ENCODE measurements at places on chromosomes 2 and 18.

DNA sequence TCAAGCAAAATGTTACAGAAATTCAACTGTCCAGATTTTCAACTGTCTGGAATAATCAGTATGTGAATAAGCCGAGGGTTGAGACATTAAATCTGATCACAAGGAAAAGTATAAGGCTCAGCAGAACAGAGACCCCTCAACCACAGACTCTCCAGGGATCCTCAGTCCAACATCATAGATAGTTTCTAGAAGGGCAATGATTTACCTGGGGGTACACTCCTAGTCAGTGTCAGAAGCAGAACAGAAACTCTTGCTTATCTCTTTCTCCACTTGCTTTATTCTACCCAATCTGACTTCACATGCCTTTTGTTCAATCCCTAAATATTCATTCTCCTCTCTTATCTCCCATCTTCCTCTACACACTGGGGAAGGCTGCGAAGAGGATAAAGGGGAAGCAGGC lies 36.4 kb downstream of the ICOS start:
- DNase-seq: no peak

- no peak for DNase-seq
Observed at GRCh38 chr2:222492683-222493082, 68.3 kb downstream of the SGPP2 start.

GRCh38 chr2:226198956-226199355 lies 600.7 kb downstream of the IRS1 start:
- DNase-seq: no peak

GRCh38 chr2:237964194-237964577 lies 2.6 kb upstream of the UBE2F start:
- no peak for DNase-seq

DNA sequence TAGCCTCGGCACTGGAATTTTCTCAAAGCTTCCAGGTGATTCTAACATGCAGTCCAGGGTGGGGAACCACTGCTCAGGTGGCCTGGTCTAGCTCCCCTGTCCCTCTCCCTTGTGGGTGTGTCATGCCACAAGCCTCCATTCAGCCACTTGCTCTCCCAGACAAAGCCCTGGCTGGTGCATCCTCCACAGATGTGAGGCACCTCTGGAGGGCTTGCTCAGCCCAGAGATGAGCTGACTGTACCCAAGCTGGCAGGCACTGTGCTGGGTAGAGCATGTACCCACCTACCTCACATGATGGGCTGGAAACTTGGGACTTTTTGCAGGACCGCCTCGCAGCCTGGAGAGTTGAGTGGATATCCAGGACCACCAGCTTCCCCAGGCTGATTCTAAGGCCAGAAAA lies 88.1 kb downstream of the ZBTB7C start:
- DNase-seq: no peak

DNA sequence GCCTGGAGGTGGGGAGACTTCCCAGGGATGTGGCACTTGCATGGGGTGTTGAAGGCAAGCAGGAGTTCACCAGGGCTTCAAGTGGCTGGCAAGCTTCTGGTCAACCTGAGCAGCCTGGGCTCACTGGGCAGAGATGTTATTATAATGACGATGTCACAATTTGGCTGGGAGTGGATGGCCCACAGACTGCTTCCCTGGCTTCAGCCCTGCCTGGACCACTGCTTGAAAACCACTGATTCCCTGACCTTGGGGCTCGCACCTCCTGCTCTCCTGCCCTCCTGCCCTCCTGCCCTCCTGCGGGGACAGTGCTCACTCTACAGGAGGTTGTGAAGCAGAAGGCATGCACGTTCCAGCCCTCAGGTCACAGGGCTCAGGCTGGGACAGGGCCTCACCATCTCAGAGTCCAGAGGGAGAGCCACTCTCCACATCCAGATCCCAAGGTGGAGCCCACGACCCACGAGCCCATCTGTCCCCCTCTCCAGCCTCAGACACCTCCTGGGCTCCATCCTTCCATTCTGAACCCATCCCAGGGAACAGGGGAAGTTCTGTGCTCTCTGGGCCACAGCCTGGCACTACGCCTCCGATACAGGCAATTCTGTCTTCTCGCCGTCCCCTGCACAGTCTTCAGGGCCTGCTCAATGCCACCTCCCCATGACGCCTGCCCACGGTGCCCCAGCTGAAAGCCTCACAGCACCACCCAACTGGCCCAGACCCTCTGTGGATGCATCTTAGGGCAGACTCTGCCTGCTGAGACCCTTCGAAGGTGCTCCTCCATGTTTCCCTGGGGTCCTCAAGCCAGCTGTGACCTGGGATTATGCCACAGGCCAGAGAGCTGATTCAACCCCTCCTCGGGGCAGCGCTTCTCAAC lies 241.6 kb upstream of the RAB6C start:
- no peak for DNase-seq

DNA sequence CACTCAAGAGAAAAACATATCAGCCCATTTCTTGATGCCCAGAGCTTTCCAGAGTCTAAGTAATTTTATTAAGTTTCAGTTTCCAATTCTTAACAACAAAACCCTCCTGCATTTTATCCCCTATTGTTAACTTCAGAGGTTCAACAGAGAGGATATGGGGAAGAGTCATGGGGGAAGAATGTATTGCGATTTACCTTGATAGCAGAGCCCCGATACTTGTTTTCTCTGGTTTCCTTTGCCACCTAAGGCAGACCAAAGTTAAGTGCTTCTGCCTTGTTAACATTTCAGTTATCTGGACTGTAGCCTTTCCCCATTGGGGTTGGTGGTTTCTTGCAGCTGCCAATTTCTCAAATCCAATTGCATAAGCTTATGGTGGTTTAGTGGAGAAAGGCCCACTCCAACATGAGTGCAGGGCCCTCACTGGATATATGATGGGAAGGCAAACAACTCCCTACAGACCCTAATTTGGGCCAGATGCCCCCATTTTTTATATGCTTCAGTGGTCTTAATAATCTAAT lies 82.0 kb upstream of the ITGB6 start:
- no peak for DNase-seq

- DNase-seq: no peak
Observed at GRCh38 chr2:181129364-181130056, 149.1 kb downstream of the UBE2E3 start.

DNA sequence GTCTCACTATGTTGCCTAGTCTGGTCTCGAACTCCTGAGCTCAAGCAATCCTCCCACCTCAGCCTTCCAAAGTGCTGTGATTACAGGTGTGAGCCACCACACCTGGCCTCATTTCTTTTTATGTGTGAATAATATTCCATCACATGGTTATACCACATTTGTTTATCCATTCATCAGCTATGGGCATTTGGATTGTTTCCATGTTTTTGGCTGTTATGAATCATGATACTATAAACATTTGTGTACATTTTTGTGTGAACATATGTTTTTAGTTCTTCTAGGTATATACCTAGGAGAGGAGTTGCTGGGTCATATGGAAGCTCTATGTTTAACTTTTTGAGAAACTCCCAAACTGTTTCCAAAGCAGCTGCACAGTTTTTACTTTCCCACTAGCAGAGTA lies 24.4 kb downstream of the PKP4 start:
- DNase-seq: no peak

DNA sequence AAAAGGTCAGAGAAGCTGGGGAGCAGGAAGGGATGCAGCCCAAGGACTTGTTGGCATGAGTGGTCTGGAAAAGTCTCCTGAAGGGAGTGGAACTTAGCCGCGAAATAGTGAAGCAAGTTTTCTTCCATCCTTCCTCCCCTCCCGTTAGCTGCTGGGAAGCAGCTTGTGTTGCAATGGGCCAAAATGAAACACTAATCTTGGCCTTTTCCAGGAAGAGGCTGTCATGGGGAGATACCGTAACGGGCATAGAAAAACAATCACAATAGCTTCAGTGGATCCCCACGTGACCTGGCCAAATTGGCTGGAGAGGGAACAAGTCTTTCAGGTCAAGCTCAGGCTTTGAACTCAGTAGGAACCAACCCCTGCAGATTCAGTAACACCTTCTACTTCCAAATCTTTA lies 49.3 kb downstream of the SEMA4F start:
- DNase-seq: no peak

DNA sequence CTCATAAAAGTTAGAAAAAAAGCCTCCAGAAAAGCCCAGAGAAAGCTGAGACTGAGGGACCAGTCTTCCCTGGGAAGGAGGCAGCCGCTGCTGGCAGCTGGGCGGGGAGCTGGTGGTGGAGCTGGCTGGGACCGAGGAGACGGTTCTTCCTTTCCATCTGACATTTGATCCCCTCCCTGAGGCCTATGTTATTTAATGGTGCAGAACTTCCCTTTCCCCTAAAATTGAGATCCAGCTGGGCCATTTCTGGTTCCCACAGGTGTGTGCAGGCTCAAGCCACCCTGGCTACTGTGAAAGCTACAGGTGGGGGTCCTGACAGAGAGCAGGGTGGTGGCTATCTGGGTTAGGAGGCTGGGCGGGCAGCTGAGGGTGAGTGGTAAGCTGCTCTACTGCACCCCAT lies 81.5 kb upstream of the FZD7 start:
- no peak for DNase-seq

GRCh38 chr2:219174801-219175200 lies 1.9 kb downstream of the CNPPD1 start:
- DNase-seq: no peak

DNA sequence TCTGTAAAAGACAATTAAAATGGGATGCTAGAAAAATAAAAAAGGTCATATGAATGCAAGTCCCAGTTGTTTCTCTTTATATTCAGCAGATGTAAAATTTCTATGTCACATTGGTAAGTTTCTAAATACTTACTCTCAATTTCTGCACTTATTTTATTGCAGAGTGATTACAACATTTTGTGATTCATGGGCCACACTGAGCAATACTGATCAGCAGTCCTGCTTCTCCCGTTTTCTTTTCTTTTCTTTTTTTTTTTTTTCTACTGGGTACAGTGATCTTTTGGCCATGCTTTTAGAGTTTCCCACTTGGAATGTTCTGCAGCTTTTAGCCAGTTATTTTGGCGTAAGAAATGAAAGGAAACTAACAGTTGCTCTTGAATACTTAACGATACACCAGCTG lies 38.8 kb downstream of the LIMS1 start:
- DNase-seq: no peak

GRCh38 chr2:119126650-119127049 lies 31.9 kb downstream of the C1QL2 start:
- DNase-seq: no peak

DNA sequence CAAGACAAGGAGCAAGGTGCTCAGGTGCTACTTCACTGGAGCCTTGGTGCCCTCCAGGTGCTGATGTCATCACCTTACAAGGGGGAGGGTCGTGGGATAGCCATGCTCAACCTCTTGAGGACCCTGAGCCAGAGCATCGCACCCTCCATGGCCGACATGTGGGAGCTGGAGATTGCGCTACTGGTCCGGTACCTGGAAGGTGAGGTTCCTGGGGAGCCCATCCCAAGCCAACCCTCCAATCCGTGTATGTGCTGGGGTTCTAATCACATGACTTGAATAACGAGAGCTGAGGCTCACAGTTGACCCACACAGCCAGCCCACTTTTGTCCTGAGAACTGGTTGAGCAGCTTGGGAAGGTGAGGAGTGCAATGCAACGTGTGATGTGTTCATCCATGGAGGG lies 25.9 kb downstream of the MROH2A start:
- no peak for DNase-seq

DNA sequence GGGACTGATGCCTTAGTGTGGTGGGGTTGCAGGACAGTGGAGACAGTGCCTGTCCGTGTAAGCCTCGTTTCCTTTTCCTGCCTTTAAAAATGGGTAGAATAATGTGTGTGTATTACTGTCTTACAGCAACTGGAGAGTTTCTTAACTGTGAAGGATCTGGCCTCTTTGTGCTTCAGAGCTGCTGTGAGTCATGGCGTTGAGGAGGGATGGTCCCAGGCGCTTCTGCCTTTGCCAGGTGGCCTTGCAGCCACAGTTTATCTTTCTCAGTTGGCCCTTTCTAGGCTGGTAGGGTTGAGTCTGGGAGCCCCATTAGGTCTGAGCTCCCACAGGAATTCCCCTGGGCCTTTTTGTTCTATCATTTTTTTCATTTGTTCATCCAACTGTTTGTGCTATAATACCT lies 9.2 kb downstream of the PRADC1 start:
- no peak for DNase-seq

GRCh38 chr2:76812156-76812555 lies 710.0 kb downstream of the LRRTM4 start:
- DNase-seq: no peak

DNA sequence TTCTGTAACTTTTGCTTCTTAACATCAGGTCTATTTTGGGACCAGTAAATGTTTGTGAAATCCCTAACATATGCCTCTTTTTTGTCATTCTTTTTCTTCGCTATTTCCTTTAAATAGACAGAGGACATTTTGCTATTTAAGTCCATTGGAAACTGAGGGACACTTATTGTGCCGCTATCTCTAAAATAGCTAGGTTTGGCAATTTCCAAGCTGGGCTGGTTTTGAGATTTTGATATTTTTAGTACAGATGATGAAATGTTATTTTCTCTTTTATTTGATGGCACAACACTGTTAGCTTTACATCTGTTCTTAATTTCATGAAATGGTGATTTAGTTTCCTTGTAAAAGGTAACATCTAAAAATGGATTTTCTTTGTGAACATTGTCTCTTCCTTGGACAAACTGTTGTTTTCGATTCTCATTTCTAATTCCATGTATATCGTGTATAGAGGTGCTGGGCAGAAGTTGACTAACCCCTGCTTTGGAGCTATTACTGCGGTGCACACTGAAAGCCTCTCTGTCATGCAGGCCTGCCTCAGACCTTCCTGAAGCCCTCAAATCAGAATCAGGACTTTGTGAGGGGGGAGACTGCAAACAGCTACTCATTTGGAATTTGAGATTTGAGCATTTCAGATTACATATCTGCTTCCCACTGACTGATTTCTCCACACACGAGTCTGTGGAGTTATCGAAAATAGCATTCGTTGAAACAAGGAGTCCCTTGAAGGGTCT lies 594 bp downstream of the RAD51AP2 start:
- DNase-seq: no peak

GRCh38 chr2:27912512-27912911 lies 22.0 kb downstream of the BABAM2 start:
- no peak for DNase-seq

GRCh38 chr18:62537946-62538345 lies 15.1 kb downstream of the ZCCHC2 start:
- DNase-seq: no peak

- no peak for DNase-seq
Observed at GRCh38 chr2:100535855-100536254, 26.9 kb upstream of the PDCL3 start.

GRCh38 chr2:239825705-239825979 lies 199.5 kb downstream of the NDUFA10 start:
- DNase-seq: no peak

- DNase-seq: no peak
Observed at GRCh38 chr2:195649629-195650190, 7.3 kb upstream of the SLC39A10 start.

- DNase-seq: no peak
Observed at GRCh38 chr18:57954935-57955334, 89.1 kb upstream of the NEDD4L start.

DNA sequence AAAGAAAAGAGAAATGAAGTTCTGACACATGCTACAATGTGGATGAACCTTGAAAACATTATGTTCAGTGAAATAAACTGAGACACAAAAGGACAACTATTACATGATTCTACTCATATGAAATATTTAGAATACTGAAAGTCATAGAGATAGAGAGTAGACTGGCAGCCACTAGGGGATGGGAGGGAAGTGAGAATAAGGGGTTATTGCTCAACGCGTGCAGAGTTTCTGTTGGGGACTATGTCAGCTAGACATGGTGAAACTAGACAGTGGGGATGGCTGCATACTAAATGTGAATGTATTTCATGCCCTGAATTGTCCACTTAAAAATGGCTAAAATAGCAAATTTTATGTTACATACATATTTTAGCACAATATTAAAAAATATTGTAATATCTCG lies 108.7 kb upstream of the ATL2 start:
- DNase-seq: no peak
